ENCODE measurements at places on chromosomes 5 and 9.

DNA sequence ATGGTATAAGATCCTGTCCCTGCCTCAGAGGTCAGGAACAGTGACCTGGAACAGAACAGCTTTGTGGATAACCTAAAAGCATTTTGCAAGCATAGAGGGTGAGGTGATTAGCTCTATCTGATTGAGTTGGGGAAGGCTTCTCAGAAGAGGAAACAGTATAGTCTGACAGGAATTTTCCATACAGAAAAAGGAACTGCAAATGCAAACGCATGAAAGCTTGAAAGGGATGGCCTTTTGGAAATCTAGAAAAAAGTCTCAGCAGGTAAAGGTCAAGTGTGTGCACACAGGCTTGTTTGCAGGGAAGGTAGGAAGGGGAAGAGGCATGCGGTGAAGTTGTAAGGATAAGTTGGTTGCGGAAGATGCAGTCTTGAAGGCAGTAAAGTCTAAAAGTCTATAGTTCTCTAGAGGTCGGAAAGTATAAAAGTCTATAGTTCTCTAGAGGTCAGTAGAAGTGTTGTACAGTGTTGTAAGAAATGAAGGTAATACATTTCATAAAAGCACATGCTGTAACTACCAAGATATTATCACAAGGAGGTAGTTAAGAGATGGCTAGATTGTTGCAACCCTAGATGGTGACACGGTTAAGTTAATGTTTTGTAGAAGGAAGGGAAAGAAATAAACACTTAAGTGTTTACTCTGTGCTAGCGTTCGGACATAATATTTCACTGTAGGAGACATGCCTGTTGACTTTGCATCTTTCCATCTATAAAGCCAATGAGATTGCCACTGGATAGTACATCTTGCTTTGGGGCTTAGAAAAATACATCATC is 16.7 kb upstream of the HSPB3 start:
- no peak for DNase-seq

- DNase-seq: no peak
Measured at GRCh38 chr9:8436786-8437185, 637.2 kb upstream of the DMAC1 start.

- DNase-seq: no peak
Measured at GRCh38 chr9:30244877-30245276, 2139.6 kb upstream of the ACO1 start.

- no peak for DNase-seq
Measured at GRCh38 chr9:79254900-79255650, 316.7 kb upstream of the TLE4 start.

GRCh38 chr9:22722492-22722891 is 275.9 kb downstream of the DMRTA1 start:
- DNase-seq: no peak

DNA sequence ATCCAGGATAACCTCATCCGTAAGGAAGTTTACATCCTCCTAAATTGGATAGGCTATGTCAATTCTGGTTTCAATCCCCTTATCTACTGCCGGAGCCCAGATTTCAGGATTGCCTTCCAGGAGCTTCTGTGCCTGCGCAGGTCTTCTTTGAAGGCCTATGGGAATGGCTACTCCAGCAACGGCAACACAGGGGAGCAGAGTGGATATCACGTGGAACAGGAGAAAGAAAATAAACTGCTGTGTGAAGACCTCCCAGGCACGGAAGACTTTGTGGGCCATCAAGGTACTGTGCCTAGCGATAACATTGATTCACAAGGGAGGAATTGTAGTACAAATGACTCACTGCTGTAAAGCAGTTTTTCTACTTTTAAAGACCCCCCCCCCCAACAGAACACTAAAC is 1.3 kb downstream of the ADRB2 start:
- no peak for DNase-seq

GRCh38 chr5:60810438-60811085 is 33.5 kb downstream of the ELOVL7 start:
- DNase-seq: no peak

Data from activated gamma-delta T cell treated with Interleukin-2 at 50 U/mL for 16 hours (primary cell).